Activated naive CD4-positive, alpha-beta T cell treated with anti-CD3 and anti-CD28 coated beads for 36 hours (primary cell): ENCODE measurements at places on chromosomes 6 and 20.

DNA sequence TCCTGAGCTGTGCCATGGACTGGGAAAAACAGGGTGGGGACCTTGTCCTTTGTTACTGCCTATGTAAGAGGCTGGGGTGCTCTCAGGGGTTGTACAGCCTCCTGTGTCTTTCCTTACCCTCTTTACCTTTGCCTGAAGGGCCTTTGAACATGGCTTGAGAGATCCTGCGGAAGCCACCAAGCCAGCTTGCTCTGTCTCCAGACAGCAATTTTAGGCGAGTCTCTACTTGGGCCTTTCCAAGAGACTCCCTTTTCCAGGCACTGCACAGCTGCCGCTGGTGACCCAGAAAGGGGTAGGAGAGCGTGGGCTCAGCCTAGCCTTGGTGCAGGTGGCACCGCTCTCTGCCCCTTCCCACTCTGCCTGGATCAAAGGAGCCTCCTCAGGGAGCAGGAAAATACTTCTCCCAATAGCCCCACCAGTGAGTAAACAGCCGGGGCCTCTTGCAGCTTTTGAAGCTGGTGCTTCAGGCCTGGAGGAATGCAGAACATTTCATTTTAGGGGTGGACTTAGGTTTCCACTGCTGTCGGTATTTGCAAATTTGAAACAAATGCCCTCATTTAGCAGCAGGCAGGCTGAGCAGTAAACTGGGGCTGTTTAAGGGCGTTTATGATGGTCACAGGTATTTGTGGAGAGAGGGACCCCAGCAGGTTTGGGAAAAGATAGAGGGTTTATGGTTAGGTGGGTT lies 13.9 kb downstream of the PTK7 start:
- DNase-seq = no peak

DNA sequence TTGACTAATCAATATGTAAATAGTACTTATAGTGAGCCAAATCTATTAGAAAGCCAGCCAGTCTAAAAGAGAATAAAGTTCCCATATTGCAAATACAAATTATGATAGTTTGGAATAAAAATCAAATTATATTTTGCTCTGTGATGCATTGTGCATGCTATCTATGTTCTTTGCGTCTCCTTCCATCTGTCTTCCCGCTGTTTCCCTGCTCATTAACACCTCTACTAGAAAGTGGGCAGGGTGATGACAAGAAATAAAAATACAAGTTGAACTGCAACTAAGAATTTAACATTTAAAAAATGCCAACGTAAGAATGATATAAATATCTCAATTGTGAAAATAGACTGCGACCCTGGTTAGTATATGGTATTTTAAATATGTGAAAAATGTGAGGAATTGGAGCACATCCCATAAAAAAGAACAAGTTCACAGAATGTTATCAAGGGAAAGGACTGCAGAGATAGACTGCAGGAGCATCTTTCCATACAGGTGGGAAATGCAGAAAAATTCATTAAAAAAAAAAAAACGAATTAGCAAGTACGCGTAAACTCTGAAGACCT lies 157.6 kb upstream of the PDE7B start:
- DNase-seq = no peak

- no peak for DNase-seq
These were observed 162.5 kb downstream of the CDH4 start for GRCh38 chr20:61414455-61414991.

DNA sequence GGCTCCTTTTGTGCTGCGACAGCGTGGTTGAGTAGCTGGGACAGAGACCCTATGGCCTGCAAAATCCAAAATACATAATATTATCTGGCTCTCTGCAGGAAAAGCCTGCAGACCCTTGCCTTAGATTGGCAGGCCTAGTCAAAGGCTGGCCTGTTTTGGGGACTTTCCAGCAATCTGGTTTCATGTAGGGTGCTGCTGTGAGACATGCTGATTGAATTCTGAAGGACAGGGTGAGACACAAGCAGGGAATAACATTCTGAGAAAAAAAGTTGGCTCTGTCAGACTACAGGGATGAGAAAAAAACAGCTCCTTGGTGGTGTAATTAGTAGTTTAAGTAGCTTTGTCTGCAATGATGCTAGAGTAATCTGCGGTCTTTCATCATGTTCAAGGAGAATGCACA lies 402.7 kb upstream of the AGPAT4 start:
- no peak for DNase-seq

DNA sequence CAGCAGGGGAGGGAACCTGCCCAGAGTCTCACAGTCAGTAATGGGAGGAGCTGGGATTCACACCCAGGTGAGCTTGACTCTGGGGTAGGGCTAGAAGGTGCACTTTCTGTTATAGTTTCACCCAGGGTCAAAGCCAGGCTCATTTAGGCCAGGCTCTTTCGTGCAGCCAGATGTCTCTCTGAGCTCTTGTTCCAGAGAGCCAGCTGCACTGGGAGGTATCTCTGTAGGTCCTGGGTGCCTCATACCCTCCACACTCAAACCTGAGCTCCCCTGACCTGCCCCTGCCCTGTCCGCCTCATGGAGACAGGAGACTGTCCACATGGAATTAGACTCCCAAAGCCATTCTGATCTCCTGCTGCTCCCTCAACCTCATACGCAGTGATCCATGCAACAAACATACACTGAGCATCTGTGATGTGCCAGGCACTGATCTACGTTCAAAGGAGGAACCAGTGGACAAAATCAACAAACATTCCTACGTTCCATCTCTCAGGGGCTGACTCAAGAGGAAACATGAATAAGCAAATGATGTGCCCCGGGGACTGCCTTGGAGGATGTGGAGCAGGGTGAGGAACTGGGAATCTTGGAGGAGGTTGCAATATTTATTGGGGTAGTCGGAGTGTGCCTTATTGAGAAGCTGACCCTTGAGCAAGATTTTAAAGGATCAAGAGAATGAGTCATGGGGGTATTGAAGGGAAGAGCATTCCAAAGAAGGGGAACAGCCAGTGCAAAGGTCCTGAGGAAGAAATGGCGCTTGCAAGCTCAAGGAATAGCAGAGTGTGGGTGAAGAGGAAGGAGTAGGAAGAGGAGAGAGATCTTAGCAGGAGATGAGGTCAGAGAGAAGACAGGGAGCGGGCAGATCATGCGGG lies 71.3 kb upstream of the TOX2 start:
- DNase-seq = no peak

GRCh38 chr6:111944541-111944940 lies 71.3 kb upstream of the FYN start:
- DNase-seq = no peak

DNA sequence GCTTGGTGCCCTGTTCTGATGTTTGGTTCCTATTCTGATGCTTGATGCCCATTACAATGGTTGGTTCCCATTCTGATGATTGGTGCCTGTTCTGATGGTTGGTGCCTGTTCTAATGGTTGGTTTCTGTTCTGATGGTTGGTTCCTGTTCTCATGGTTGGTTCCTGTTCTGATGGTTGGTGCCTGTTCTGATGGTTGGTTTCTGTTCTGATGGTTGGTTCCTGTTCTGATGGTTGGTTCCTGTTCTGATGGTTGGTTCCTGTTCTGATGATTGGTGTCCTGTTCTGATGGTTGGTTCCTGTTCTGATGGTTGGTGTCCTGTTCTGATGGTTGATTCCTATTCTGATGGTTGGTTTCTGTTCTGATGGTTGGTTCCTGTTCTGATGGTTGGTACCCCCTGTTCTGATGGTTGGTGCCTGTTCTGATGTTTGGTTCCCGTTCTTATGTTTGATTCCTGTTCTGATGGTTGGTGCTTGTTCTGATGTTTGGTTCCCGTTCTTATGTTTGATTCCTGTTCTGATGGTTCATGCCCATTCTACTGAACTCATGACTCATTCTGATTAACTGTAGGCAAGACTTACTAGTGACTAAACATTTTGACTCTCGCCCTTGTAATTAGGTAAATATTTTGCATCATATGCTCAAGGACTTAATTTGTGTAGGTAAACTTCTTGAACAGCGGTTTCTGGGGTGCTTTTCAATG lies 146.2 kb downstream of the DLL1 start:
- no peak for DNase-seq

DNA sequence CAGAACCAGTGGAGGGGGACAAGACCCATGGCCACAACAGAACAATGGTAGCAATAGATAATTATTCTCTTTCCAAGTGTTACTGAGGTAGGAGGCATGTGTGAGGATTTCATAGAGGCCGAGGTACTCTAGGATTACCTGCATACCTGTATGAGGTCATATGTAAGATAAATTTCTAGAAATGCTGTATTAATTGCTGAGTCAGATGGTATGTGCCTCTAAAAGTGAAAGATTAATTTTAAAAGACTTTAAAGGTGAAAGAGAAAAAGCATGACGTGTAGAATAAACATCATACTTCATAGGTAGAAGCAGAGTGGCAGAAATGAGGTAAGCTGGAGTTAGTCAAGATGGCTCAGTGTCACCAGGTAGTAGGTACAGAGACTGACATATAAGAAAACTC lies 51.6 kb downstream of the ZHX3 start:
- DNase-seq = no peak

- no peak for DNase-seq
These were observed 1159.1 kb upstream of the CITED2 start for GRCh38 chr6:140533526-140533925.

- no peak for DNase-seq
These were observed 234.2 kb upstream of the CITED2 start for GRCh38 chr6:139608466-139609261.

DNA sequence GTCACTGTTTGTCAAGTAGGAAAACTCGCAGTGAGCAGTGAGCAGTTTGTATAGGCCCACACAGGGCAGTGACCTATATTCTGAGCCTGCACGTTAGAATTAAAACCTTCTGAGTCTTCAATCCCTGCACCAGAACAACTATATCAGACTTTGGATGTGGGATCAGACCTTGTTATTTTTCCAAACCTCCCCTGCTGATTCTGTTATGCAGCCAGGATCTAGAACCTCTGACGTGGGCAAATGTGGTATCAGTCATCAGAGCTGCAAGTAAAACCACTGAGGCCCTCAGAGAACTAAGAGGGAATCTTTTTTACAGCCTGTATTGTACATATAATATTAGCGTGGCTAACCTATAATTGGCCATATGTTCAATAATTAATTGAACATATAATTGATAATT lies 32.0 kb upstream of the AKAP7 start:
- DNase-seq = no peak

DNA sequence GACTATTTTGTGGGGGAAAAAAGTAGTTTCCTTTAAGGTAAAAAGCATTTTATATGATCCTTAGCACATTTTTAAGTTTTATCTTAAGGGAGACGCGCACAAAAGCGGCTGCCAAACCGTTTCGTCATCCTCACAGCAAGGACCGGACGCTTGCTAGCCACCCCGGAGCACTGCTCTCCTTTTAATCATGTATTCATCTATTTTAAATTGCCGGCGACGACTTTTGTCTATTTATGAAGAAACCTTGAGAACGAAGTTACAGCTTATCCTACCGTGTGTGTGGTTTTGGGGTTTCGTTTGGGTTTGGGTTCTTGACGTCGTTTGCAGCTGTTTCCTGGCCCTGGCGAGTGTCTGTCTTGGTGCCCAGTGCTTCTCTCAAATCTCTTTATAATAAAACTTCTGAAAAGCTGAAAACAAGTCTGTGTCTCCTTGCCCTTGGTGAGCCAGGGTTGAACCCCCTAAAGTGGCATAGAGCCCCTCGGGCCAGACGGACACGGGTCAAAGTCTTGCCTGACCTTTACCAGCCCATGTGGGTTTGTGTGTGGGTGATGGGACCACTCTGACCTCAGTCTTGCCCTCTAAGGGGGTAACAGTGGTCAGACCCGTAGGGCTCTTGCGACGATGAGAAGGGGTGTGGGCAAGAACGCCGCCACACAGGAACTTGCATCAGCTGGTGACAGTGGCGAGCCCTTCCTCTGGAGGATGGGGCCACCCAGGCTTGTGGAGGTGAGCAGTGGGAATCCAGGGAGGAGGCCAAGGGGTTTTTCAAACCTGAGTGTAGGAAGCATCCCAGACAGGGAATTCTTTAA lies 117.6 kb downstream of the JPH2 start:
- peak; percentile 79 for DNase-seq

DNA sequence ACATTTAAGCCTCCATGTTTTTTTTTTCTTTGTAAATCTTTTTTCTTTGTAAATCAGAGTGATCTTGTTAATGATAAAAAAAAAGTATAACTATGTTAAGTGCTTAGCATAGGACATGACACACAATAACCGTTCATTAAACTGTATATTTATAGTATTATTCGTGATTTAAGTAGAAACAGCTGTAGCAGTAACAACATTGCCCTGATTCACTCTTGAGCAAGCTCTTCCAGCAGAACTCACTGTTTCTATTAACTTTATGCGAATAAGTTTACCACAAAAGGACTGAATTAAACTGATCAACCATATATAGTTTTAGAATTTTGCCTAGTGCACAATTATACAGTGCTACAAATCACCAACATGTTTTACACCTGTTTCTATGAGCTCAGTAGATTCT lies 1338.0 kb upstream of the EYS start:
- no peak for DNase-seq

GRCh38 chr6:2387445-2387844 lies 142.0 kb upstream of the GMDS start:
- peak; percentile 25 for DNase-seq
